ENCODE measurements at places on chromosomes 11 and 22.

DNA sequence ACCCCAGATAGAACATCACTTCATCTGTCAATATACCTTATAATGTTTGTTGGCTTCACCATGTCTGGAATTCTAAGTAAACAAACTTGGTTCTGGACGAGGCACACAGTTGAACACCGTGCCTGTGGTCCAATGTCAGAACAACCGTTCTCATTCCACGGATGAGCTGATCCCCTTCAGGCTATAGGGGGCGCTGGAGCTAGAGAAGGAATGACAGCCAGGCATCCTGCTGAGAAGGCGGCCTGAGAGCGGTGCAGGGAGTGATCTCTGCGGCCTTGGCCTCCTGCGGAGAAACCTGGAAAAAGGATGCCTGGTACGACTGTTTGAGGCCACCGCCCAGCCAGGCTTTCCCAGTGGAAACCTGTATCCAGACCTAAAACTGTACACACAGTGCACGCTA is 48.7 kb downstream of the FDX1 start:
- no peak overlapping the region for H3K4me3 ChIP-seq
- H3K27ac ChIP-seq: no peak overlapping the region
- DNase-seq: no peak
- H3K36me3 ChIP-seq: no peaks in the 10 kb centered on the region
- no peaks in the 10 kb centered on the region for H3K27me3 ChIP-seq
- no peaks in the 10 kb centered on the region for H3K4me1 ChIP-seq

DNA sequence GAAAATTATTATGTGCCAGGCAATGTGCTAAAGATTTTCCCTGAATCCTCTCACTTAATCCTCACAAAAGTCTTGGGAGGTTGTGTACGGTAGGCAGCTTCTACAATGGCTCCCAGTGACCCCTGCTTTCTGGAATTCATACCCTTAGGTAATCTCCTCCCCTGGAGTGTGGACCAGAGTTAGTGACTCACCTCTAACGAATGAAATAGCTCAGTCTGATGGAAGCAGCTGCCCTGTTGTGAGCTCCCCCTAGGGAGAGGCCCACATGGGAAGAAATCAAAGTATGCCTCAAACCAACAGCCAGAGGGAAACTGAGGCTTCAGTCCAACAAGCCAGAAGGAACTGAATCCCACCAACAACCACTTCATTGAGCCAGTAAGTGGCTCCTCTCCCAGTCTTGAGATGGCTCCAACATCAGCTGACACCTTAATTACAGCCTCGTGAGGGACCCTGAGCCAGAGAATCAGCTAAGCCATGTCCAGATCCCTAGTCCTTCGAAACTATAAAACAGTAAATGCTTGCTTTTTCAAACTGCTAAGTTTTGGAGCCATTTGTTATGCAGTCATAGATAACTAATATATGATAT is 98.9 kb upstream of the ISX start:
- no peak overlapping the region for H3K27ac ChIP-seq
- H3K4me1 ChIP-seq: no peaks in the 10 kb centered on the region
- no peaks in the 10 kb centered on the region for H3K36me3 ChIP-seq
- no peak overlapping the region for H3K4me3 ChIP-seq
- DNase-seq: peak; percentile 20

- H3K36me3 ChIP-seq: no peaks in the 10 kb centered on the region
- H3K4me3 ChIP-seq: no peak overlapping the region
- no peaks in the 10 kb centered on the region for H3K27me3 ChIP-seq
Measured at GRCh38 chr11:1304380-1304779, 5.1 kb downstream of the TOLLIP start.

- peaks cover 5% of the 10 kb centered on the region for H3K27me3 ChIP-seq
- no peak overlapping the region for H3K27ac ChIP-seq
- no peaks in the 10 kb centered on the region for H3K36me3 ChIP-seq
- H3K4me3 ChIP-seq: no peak overlapping the region
- no peak for DNase-seq
- no peaks in the 10 kb centered on the region for H3K4me1 ChIP-seq
Measured at GRCh38 chr22:32733923-32734514, 67.5 kb upstream of the TIMP3 start.

DNA sequence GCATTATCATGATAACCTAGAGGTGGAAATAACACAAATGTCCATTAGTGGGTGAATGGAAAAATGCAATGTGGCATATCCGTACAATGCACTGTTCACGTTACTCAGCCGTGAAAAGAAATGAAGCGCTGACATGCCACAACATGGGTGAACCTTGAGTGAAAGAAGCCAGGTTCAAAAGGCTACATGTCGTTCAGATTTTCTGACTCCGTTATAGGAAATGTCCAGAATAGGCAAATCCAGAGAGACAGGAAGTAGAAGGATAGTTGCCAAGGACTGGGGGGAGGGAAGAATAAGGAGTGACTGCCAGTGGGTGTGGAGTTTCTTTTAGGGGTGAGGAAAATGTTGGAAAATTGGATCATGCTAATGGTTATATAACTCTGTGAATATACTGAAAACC is 133.8 kb downstream of the ATXN10 start:
- H3K36me3 ChIP-seq: peaks cover 6% of the 10 kb centered on the region
- DNase-seq: peak; percentile 54
- peak overlapping the region; percentile 88 for H3K27ac ChIP-seq
- no peaks in the 10 kb centered on the region for H3K27me3 ChIP-seq
- H3K4me3 ChIP-seq: peak overlapping the region; percentile 32

- H3K27ac ChIP-seq: no peak overlapping the region
- H3K4me3 ChIP-seq: no peak overlapping the region
- no peak for DNase-seq
- peaks cover 5% of the 10 kb centered on the region for H3K4me1 ChIP-seq
Measured at GRCh38 chr22:26619510-26619909, 1.7 kb upstream of the CRYBB1 start.

DNA sequence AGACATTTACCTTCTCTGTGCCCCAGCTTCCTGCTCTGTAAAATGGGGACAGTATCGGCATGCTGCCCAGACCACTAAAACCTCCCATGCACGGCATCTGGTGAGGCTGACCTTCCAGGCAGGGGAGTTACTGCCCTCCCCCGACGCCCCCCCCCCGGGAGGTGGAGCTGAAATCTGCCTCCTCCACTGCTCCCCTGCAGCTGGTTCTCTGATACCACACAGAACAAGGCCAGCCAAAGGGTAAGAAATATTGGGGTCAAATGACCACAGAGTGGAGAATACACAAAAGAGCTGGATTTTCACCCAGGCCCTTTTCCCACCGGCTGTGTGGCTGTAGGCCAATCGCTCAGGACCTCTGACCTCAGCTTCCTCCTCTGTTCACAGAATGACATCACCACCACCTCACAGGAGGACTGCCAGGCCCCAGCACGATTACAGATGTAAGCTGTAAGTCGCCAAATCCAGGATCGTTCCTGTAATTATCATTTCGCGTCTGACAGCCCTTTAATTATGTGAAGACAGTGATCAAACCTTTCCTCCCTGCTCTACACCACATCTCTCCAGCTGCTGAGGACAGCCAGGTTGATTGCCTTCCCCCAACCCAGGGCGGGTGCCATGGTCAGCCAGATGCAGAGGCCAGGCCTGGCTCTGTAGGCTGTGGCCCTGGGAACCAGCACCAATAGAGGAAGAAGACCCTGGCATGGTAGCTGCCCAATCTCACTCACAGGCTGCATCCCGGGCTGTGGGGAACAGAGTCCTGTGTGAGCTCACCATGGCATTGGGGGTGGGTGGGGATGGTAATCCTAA is 35.7 kb upstream of the KLHL35 start:
- no peak overlapping the region for H3K4me3 ChIP-seq
- DNase-seq: peak; percentile 73
- no peaks in the 10 kb centered on the region for H3K27me3 ChIP-seq

- no peak overlapping the region for H3K4me3 ChIP-seq
- DNase-seq: no peak
- no peaks in the 10 kb centered on the region for H3K4me1 ChIP-seq
- H3K27me3 ChIP-seq: no peaks in the 10 kb centered on the region
- H3K27ac ChIP-seq: no peak overlapping the region
Measured at GRCh38 chr11:83521647-83522596, 235.8 kb upstream of the CCDC90B start.

DNA sequence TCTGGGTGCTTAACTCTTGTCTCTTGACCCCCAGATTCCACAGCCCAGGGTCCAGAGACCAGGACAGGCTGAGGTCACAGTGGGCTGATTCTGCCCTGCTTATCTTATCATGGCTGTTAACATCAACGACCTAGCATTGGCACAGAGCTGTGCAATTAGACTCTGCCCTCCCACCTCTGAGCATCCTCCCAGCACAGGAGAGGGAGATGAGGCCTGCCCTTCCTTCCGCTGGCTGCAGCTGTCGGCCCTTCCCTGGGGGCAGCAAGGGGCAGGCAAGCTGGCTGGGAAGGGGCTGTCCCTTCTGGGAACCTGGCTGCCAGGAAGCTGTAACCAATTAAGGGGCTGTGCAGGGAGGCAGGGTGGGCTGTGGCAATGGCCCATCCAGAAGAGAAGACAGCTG is 22.5 kb downstream of the LRRC10B start:
- no peak overlapping the region for H3K4me3 ChIP-seq
- peaks cover 25% of the 10 kb centered on the region for H3K27me3 ChIP-seq
- H3K36me3 ChIP-seq: no peaks in the 10 kb centered on the region
- H3K27ac ChIP-seq: no peak overlapping the region
- H3K4me1 ChIP-seq: no peaks in the 10 kb centered on the region

DNA sequence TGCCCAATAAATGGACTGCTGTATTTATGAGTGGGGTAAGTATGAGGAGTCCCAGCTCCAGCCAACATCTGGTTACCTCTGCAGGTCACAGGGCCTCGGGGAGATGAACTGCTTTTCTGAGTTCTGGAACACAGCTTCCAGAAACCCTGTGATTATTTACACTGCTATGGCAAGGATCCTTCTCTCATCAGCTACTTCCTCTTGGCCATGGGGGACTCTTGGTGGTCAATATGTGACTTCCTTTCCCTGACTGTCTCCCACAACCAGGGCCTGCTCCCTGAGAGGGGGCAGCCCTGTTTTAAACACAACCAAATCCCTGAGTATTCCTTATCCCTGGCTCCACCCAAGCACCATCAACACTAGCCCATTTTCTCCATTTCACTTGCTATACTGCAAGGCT is 10.0 kb downstream of the RHOG start:
- H3K27ac ChIP-seq: no peak overlapping the region
- H3K36me3 ChIP-seq: peaks cover 23% of the 10 kb centered on the region
- DNase-seq: no peak

All from astrocyte (in vitro differentiated cells and primary cell).